Cardiac fibroblast (primary cell): ENCODE measurements at places on chromosomes 3 and 15.

GRCh38 chr3:44981220-44981619 is 5.2 kb downstream of the EXOSC7 start:
- peak; percentile 45 for DNase-seq

DNA sequence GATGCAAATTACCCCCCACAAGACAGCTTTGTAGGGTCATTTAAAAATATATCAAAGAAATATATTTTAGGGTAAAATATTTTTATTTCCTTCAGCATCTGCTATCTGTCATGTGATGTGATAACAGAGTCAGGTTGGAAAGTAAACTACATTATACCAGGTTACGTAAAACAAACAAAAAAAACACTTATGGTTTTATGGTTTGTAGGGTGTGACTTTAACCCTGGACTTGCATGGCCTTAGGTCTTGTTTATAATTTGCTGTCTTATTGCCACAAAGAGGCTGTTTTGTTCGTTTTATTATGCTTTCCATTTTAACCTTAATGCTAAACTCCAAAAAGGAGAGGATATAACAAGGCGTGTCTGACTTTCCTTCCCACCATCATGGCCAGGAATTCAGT is 244.5 kb upstream of the MME start:
- no peak for DNase-seq

DNA sequence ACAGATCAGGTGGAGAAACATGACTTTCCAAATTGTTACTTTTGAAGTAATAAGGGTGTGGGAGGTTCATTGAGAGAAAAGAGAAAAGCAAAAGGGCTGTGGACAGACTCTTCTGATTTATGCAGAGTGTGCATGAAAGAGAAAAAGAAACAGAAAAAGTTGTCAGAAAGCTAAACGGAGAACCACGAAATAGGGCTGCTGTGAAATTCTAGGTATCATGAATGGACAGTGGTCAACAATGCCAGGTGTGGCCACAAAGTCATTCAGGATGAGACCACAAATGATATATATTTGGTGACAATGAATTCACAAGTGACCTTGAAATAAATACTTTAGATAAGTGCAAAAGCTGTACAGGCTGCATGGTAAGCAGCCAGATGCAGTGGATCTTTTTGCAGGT is 170.1 kb downstream of the IL5RA start:
- DNase-seq = no peak

GRCh38 chr3:148951599-148952361 is 39.6 kb upstream of the GYG1 start:
- DNase-seq = no peak

DNA sequence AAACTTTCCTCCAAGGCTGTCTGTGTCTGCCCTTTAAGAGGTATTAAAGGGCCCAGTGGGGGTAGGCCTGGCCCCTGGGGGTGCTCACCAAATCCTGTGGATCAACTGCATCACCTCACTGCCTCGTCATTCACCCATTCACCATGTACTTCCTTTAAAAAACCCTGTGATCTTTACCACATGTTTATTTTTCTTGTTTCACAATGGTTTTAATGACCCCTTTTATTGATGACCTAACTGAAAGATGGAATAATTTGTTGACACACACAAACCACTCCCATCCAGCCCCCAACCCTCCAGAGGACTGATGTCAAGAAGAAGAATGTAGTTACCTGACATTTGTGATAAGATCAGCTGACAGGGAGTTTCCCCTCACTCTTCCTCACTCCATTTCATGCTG is 40.8 kb downstream of the KCNAB1 start:
- peak; percentile 18 for DNase-seq

DNA sequence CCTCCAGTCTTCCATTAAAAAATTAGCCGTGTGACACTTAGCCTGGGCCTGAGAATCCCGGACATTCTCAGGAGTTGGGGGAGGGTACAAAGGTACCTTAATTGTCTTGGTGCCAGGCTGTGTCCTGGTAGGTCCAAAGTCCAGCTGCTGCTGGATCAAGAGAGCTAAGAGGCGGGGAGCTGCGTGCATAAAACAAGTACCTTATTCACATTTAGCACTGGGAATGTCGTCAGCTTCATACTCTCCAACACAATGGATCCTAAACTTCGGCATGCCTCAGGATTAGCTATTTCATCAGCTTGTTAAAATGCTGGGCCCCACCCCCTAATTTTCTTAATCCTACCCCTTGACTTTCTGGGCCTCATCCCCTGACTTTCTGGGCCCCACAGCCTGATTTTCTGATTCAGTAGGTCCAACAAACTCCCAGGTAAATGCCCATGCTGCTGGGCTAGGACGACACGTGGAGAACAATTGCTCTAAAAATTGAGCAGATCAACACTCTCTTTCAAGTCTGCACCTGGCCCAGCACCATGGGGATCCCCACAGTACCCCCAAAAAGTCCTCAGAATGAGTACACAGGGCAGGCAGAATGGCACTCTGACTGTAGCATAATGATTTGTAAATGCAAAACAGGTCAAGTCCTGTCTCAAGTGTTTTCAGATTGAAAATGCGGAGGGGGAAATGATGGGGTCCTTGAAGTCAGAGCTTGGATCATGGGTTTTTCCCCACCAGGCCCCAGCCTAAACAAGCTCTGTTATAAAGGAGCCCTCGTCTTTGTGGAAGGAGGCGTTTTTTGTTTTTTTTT is 5.6 kb upstream of the AEN start:
- DNase-seq = no peak

DNA sequence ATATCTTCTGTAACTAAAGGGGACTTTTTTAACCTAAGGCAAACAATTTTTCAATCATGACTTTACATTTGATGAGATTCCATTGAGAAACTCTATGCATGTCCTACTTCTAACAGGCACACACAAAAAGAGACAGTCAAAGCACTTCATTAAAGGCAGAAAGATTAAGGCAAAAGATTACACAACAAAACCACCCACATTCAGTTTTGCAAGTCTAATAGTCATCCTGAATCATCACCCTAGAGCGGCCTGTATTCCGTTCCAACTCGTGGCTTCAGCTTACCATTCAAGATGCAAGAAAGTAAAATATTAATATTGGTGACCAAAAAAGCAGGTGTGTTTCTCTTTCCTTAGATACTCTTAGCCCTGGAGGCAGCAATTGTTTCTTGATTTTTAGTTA is 205.9 kb downstream of the P3H2 start:
- DNase-seq = peak; percentile 81

DNA sequence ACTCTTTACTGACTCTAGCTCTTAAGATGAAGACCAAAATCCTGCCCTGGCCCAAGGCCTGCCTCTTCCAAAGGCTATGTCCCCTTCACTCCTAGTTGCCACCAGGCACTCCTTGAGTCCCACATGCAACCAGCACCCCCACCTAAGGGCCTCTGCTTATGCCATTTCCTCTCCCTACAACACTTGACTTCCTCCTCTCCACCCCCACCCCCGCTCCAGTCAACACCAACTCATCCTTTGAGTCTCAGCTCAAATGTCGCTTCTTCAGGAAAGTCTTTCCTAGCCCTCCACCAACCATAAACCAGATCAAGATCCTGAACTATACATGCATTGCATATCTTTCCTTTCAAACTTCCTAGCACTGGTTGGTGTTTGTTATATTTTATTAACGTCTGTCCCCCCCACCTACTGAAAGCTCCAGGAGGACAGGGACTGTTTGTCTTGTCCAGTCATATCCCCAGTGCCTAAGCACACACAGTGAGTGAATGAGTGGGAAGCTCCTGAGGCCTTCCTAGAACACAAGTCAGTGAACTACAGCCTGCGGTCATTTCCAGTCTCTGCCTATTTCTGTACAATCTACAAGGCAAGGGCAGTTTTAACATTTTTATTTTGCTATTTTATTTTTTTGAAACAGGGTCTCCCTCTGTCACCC is 7.3 kb downstream of the TBC1D2B start:
- no peak for DNase-seq

DNA sequence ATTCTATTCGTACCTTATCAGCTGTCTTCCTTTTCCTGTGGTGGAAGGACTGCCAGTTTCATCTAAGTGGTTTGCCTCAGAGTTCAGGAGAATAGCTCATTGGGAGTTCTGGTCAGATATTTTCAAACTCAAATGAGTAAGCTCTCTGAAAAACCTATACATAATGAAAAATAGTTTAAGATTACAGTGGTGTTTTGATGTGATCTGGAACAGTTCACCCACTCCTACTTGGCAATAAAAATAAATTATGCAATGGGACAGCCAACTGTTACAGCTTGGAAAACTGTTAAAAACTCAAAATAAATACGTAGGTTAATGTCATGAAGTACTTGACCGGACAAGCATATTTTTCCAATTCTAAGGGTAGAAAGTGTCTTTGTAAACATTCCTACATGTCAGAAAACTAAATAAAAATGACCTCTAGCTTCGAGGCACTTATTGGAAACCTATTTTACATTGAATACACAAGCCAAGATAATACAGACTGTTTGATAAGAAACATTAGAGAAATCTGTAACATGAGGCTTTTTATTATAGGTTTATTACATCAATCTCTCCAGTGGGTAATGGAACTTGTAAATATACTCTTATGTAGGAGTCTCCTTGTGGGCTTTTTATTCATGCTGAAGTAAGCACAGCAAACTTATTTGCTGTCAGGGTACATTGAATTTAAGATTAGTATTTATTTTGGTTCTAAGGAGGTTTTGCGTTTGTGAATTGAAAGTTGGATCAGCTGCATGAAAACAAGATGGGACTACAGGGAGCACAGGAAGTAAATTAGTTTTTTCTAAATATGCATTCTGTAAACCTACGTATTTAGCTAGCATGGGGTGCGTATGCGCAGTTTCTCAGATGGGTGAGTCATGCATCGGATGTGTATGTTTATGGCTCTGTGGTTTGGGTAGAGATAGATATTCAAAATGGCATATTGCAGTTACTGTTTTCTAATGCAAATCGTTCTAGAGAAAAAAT is 453.1 kb downstream of the IL5RA start:
- no peak for DNase-seq

DNA sequence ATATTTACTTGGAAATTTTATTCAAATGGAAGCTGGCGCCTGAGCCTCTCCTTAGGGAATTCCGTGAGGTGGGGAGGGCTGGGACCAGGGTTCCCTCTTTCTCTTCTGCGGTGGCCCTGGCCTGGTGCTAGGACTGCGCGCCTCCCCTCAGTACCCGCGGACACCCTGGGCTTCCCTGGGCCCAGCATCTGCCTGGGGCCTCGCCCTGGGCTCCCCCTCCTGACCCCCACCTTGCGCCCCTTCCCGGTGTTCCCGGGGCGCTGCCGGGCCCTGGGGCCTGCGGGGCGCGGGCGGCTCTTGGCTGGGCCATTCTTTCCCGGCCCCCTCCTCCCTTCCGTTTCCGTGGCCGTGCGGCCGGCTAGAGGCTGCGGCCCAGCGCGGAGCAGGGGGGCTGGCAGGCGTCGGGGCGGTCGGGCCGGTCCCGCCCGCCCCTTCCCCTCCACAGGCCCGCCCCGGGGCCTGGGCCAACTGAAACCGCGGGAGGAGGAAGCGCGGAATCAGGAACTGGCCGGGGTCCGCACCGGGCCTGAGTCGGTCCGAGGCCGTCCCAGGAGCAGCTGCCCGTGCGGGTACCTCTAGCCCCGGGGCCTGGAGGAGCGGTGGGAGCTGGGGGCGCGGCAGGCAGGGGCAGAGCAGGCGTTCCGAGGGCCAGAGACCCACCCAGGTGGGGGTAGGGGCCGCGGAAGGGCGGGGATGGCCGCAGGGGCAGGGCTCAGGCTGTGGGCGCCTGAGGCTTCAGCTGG is at the start of gene FES:
Gene FES, plus strand, starts transcription at position 529 of the 743 bp plus-strand sequence. CDS start 542 bp downstream, outside the sequence.
- DNase-seq = peak; percentile 74

- peak; percentile 20 for DNase-seq
These were observed 22.1 kb upstream of the PRR23E start for GRCh38 chr3:127170814-127171213.

DNA sequence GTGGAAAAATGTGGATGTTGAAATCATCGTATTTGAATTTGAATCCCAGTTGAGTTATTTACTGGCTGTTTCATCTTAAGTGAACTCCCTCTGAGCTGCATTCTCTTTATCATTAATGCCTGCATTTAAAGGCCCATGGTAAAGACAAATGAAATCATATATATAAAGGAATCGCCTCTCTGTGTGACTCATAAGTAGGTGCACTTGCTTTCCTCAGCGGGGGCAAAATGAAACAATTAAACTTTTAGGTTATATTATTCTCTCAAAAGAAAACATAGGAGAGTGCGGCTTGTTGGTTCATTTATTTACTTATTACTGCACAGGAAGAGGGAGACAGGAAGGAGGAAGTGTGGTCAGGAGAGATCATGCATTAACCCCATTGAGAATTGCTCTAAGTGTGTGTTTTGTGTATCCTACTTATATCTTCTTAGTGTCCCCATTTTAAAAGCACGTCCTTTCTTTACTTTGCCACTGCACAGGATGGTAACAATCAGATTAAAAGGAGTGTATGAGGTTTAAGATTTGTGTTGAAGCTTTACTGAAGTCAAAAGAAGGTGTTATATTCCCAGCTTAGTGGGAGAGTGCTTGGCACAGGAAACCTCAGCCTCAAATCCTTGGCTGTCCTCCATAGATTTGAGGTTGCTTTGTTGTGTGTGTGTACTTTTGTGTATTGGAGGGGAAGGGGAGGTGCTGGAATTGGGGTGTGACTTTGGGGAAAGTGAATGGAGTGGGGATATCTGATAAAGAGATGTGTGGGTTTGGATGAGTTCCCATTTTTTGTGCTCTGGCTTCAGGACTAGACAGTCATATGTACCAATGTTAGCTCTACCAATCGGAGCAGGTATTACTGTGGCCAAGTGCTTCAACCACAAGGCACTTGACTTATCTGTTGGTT is 595.8 kb upstream of the NR2F2 start:
- DNase-seq = peak; percentile 50

- no peak for DNase-seq
These were observed 246.1 kb upstream of the KCNH8 start for GRCh38 chr3:18902081-18902793.

DNA sequence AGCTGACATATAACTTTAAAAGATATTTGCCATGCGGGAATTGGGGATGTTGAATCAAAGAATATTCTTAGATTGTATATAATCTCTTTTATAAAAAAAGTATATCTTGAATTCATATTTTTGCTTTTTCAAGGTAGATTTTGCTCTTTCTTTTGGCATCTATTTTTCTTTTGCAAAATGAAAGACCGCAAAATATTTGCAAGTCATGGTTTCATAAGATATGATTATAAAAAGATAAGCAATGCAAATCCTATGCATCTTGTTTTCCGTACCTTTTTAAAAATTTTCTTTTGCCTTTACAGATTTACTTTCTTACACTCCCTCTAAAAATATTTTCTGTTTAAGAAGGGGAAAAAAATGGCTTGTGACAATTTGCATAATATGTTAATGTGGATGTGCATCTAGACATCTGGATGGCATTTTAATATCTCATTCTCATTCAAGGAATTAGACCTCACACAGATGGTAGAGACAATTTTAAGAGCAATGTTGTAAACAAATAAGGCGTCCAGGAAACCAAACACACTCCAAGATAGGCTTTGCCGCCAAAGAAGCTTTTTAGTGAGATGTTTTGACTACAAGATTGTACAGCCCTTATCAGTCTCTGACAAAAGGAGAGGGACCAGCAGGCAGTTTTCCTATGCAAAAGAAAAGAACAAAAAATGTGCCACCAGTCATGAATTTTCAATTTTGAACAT is 371.1 kb downstream of the CHL1 start:
- no peak for DNase-seq
